ENCODE measurements at places on chromosomes 6 and 20. TPM values are rescaled to one million over a fixed set of nuclear protein-coding genes. Genes with fewer than 3 reads are reported as not detected.

MLIP gene
- 80.6 TPM for polyA plus RNA-seq

BHLHE23 gene
- not detected for polyA plus RNA-seq

ID1 gene
- 22.8 TPM for polyA plus RNA-seq

ENPP5 gene
- 3.9 TPM for polyA plus RNA-seq

SLC26A8 gene
- polyA plus RNA-seq = 0.17 TPM

GPSM3 gene
- polyA plus RNA-seq = 9.9 TPM

UST gene
- 5.8 TPM for polyA plus RNA-seq

KIF3B gene
- 11.0 TPM for polyA plus RNA-seq

DNA sequence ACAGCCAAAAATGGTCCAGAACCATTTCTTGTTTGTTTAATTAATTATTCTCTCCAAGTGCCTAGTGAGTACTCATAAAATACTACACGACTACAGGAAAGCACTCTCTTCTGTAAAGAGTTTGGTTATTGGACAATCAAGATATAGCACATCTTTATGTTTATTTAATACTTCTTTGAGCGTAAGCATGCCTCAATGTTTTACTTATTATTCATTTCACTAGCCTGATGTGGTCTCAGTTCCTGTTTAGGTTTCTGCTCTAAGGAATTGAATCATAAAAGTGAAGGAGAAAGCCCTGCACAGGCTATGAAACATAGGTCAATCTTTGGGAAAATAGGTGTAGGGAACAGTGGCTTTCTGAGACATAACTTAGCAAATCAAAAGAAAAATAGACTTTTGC lies 45.9 kb upstream of the AIG1 start:
- no peak for DNase-seq

GRCh38 chr6:33212857-33213165 lies 4.5 kb downstream of the RING1 start:
- DNase-seq = no peak

GRCh38 chr6:141878686-141879085 lies 254.0 kb upstream of the GJE1 start:
- DNase-seq = no peak

- peak; percentile 76 for DNase-seq
Observed at GRCh38 chr6:155327326-155328073, 13.2 kb upstream of the TFB1M start.

DNA sequence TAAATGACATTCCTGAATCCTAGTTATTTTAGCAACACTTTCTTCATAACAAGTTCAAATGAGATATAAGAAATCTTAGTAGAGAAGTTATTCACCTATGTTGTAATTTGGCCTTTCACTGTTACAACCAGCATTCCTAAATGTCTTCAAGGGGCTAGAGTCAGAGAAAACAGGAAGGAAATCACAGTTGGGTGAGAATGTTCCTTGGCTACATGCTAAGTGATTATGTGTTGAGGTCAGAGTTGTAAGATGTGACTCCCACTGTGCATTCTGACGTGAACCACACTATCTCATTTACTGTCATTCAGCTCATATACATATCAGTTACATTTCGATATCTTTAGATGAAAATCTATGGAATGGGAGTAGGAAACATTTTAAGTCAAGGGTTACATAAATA lies 51.0 kb upstream of the MLIP start:
- DNase-seq = no peak

DNA sequence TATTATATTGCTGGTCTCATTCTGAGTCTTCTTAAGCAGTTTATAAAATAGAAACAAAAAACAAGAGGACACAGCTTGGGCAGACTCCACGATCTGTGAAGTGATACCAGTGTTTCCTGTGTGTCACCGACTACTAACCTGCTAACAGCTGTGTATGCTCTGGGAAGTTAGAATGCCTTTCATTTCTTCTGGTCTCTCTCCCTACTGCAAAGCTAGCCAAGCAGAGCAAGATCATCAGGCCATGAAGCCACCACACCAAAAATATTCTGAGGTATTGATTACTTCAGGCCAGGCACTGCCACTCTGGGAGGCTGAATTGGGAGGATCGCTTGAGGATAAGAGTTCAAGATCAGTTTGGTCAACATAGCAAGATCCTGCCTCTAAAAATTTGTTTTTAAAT lies 46.9 kb upstream of the SMIM29 start:
- no peak for DNase-seq

DNA sequence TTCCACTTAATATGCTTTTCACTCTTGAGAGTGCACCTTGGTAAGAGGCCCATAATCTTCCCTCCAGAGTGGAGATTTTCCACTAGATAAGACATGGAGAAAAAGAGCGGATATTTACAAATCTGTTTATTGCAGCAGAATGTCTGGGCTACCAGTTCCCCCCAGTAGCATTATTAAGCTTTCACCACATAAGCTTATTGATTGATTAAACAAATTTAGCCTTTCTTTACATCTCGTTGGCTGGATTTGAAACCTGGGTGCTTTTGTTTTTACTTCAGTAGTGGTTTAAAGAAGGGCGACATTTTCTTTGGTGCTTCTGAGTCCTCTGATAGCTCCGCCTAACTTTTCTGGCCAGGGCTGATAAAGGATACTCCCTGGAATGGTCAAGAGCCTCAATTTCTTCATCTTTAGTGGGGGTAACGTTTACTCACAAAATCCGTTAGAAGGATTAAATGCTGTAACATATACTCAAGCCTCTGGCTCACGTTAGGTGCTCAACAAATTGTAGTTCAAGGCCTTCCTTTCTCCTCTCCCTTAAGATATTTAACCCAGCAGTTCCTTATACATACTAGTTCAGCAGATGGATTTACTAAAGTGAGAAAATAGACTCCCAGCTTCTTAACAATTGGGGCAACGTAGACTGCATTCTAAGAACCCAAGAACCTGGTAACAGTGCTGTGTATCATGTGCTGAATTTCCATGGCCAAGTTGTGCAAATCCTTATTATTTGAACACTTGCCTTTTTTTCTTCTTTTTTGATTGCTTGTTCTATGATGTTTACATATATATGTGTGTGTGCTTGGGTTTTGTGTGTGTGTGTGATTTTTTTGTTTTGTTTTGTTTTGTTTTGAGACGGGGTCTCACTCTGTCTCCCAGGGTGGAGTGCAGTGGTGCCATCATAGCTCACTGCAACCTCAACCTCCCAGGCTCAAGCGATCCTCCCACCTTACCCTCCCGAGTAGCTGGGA lies 91.4 kb downstream of the RREB1 start:
- DNase-seq = no peak

DNA sequence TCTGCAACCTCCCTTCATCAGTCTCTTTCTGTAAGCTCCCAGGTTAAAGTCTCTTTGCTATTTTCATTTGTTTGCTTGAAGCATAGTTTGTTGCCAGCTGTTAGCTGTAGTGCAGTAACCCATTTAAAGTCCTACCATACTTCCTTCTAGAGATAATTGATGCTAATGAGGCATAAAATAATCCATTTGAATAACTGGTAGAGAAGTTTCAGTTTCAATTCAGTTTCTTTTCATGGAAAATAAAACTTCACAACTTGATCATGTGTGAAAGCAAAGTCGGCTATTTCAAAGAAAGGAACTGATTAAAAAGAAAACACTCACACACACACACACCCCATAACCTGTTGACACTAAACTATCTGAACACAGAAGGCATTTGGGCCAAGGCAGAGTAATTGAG lies 68.5 kb upstream of the TENT5A start:
- no peak for DNase-seq

DNA sequence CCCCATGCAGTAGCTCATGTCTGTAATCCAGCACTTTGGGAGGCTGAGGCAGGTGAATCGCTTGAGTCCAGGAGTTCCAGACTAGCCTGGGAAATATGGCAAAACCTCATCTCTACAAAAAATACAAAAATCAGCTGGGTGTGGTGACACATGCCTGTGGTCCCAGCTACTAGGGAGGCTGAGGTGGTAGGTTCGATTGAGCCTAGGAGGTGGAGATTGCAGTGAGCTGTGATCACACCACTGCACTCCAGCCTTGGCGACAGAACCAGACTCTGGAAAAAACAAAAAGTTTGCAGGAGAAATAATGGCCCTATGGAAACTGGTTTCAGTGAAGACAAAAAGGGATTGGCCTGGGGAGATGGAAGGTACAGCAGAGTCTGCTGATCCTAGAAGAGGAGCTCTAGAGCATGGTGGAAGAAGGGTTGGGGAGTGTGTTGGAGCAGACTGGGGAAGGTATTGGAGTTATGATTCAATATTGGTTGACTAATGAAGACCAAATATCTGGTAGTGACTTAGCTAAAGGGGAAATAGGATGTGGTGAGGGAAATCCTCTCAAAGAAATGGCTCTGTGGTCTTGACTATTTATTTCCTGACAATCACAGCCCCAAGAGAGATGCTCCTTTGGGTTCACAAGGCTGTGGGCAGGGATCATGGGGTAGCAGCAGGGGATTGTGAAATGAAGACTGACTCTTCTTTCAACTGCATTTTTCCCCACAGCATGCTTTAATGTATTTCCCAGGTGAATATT lies 281.9 kb downstream of the UTRN start:
- no peak for DNase-seq

GRCh38 chr6:83505356-83505755 lies 7.0 kb upstream of the PRSS35 start:
- peak; percentile 63 for DNase-seq

DNA sequence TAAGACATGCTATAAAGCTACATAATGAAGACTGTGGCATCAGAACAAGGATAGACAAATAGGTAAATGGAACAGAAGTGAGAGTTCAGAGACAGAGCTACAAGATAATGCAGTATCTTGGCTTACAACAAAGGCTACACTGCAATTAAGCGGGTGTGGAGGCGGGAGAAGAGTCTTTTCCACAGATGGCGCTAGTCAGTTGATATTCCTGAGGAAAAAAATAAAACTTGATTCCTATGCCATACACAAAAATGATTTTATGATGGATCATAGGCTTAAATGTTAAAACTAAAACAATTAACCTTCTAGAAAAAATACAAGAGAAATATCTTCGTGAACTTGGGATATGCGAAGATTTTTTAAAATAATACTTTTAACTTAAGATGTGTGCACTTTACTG lies 31.0 kb downstream of the RIN2 start:
- DNase-seq = no peak

DNA sequence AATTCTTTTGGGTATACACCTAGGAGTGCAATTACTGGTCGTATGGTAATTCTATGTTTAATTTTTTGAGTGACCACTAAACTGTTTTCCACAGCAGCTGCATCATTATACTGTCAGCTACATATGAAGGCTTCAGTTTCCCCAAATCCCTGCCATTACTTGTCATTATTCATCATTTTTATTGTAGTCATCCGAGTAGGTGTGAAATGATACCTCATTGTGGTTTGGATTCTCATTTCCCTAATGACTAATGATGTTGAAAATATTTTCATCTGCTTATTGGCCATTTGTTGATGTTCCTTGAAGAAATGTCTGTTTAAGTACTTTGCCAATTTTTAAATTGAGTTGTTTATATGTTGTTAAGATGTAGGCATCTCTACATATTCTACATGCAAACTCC lies 633.6 kb upstream of the IMPG1 start:
- peak; percentile 9 for DNase-seq

- no peak for DNase-seq
Observed at GRCh38 chr6:166691199-166691598, 64.1 kb upstream of the RPS6KA2 start.

- no peak for DNase-seq
Observed at GRCh38 chr6:100230115-100230952, 234.4 kb downstream of the SIM1 start.

DNA sequence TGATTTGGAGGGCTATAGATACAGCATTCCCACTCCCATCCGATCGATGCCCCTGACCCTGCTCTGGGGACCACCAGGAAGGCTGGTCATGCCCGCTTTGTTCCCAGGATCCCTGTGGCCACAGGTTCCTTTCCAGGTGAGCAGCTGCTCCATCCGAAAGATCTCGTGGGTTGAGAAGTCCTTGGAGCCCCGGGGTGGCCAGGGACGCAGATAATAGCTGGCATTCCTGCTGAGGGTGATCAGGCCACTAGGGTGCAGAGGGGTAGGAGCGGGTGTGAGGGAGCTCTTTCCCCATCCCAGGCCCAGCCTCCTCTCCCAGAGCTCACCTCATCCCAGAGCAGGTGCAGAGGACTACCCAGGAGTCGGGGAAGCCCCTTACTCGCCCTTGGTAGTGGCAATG lies 7.4 kb downstream of the ADAM33 start:
- DNase-seq = no peak

GRCh38 chr6:106618324-106618723 lies 11.0 kb downstream of the RTN4IP1 start:
- no peak for DNase-seq

DNA sequence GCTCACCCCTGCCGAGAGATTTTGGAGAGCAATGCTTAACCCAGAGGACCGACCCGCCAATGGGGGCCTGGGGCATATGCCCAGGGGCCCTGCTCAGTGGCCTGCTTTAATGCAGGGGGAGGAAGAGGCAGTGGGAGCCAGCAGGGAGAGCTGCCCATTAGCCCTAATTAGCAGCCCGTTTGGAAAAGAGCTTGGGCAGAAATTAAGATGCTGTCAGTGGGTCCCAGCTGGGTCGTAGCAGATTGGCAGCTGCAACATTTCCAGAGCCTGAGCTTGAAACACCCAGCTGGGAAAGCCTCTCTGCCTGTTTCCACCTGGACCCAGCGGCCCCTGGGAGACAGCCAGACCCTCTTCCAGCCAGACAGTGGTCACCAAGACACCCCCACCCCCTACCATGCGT lies 39.5 kb downstream of the CD40 start:
- DNase-seq = no peak

GRCh38 chr20:2815242-2815900 lies 584 bp downstream of the C20orf141 start:
- DNase-seq = no peak

DNA sequence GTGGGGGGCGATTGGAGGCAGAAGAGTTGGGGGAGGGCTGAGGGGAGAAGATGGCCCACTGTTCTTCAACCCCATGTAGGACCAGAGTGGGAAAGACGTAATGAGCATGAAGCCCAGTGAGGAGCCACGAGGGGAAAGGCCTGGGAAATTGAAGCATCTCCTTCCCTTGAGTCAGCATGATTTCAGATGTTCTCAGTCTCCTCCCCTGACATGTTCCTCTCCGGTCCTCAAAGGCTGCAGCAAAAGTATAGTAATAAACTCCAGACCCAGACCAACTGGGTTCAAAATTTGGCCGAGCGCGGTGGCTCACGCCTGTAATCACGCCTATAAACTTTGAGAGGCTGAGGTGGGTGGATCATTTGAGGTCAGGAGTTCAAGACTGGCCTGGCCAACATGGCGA lies 1.9 kb upstream of the NFKBIE start:
- no peak for DNase-seq

DNA sequence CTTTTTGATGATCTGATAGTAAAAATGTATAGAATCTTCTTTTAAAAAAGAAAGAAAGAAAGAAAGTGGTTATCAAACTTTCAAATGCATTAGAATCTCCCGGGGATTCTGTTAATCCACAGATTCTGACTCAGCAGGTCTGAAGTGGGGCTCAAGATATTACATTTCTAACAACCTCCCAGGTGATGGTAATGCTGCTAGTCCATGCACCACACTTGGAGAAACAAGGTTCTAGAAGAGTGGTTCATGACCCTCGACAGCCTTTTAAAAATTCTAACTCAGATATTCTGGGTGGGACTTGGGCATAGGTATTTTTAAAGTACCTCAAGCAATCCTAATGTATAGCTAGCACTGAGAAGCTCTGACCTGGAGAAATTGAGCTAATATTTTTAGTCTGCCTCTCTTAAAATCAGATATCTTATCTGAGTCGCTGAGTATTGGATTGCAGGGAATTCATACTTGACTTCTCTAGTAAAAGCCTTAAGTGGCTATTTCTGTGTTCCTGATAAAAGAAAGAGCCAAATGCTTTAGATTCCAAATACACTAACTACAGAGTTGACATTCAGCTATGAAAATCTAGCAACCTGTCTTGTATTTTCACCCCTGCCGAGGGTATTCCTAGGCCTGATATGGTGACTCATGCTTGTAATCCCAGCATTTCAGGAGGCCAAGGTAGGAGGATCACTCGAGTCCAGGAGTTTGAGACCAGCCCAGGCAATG lies 252.4 kb downstream of the PHACTR1 start:
- no peak for DNase-seq

GRCh38 chr6:54173089-54173488 lies 61.8 kb downstream of the MLIP start:
- DNase-seq = no peak
